ENCODE measurements at places on chromosomes 1 and 21. TPM values are rescaled to one million over a fixed set of nuclear protein-coding genes. Genes with fewer than 3 reads are reported as not detected.

The CYP4A11 gene
- total RNA-seq: not detected

The PRAMEF9 gene
- not detected for total RNA-seq

The CLCA4 gene
- total RNA-seq: not detected

The PRDM16 gene
- 1.2 TPM for total RNA-seq

The CENPF gene
- 4.7 TPM for total RNA-seq

The CD101 gene
- 0.14 TPM for total RNA-seq

The OR2L13 gene
- total RNA-seq: not detected

The SLC30A10 gene
- not detected for total RNA-seq

The C8B gene
- total RNA-seq: not detected

The GJA5 gene
- total RNA-seq: not detected

The SDCCAG8 gene
- 52.6 TPM for total RNA-seq

The DLGAP3 gene
- total RNA-seq: under 0.01 TPM

The BARHL2 gene
- not detected for total RNA-seq

The S1PR1 gene
- 15.5 TPM for total RNA-seq

The TMEM81 gene
- total RNA-seq: 2.5 TPM

The TEX38 gene
- total RNA-seq: not detected

The PPIAL4G gene
- not detected for total RNA-seq

The IL22RA1 gene
- not detected for total RNA-seq

The CDC42BPA gene
- 70.4 TPM for total RNA-seq

The KRTAP22-2 gene
- total RNA-seq: not detected

The SERPINC1 gene
- total RNA-seq: not detected

The OSCP1 gene
- total RNA-seq: 12.8 TPM

The GNAT2 gene
- total RNA-seq: 0.28 TPM

The TSSK3 gene
- total RNA-seq: 0.43 TPM

The ANKRD65 gene
- 0.46 TPM for total RNA-seq

The TSPEAR gene
- total RNA-seq: not detected

The NMNAT2 gene
- total RNA-seq: 0.28 TPM

The GBP5 gene
- 0.09 TPM for total RNA-seq

The APOBEC4 gene
- not detected for total RNA-seq

The LMX1A gene
- total RNA-seq: not detected

The CHI3L2 gene
- 1.4 TPM for total RNA-seq

The F13B gene
- total RNA-seq: not detected

The HSD3B2 gene
- not detected for total RNA-seq

The CTNNBIP1 gene
- total RNA-seq: 27.2 TPM
